ENCODE measurements at places on chromosomes 4 and X.

- no peak for DNase-seq
These were observed 155.0 kb upstream of the ANKRD50 start for GRCh38 chr4:124867536-124867935.

DNA sequence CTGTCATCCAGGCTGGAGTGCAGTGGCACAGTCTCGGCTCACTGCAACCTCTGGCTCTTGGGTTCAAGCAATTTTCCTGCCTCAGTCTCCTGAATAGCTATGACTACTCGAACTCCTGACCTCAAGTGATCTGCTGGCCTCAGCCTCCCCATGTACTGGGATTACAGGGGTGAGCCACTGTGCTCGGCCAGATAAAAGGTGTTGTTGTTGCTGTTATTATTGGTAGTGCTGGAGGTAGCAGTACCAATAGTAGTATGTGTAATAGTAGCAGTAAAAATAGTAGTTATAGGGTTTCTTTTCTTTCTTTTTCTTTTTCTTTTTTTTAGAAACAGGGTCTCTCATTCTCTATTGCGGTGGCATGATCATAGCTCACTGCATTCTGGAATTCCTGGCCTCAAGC is 592.1 kb downstream of the ARAP2 start:
- DNase-seq = no peak

DNA sequence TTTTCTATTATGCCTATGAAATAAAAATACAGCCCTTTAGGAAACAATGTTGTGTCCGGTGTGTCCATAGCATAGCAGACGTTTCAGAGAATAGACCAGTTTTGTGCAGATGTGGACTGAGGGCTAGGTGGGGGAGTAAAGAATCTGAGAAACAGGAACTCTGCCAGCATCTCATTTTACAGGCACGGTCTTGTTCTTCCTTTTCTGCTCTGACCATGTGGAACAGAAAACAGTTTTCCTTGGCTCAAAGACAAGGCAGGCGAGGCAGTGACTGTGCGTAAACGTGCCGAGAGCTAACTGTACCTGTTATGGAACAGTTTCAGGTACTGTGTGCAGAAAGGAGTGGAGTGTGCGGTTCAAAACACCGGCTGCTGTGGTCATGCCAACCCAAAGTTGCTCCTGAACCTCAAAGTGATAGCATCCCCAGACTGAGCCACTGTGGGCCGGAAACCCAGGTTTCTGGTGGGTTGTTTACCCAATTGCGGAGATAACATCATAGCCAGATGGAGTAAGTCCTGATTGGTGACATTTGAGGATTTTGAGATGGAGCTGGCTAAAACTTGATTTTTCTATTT is 20.2 kb downstream of the CNGA2 start:
- no peak for DNase-seq

DNA sequence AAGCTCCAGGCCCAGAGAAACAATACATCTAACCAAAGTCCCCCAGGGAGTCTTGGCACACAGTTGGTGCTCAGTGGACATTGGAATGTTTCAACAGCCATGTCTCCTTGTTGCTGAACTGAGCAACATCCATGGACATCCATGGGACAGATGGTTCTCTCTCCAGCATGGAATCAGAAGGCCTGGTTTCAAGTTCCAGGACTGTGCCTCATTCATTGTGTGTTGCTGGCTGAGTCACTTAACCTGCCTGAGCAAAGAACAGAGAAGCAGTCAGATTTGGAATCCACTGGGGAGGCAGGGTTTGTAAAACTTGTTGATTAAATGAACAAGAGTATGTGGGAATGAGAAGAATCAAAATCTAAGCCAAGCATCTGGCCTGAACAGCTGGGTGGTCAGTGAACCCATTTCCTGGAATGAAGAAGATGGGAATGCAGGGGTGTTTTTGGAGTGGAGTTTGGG is 147.9 kb downstream of the CHIC2 start:
- peak; percentile 72 for DNase-seq

GRCh38 chrX:51257490-51257889 is 75.1 kb upstream of the NUDT10 start:
- DNase-seq = no peak

- no peak for DNase-seq
These were observed 67.5 kb upstream of the BMP3 start for GRCh38 chr4:80963051-80963450.

GRCh38 chrX:40167850-40168479 is 70.2 kb upstream of the BCOR start:
- no peak for DNase-seq

- peak; percentile 13 for DNase-seq
These were observed 63.5 kb downstream of the GPC3 start for GRCh38 chrX:133921764-133922389.

- no peak for DNase-seq
These were observed 27.3 kb upstream of the CDKN2AIP start for GRCh38 chr4:183416879-183417755.
